ENCODE measurements at places on chromosomes 3 and 15.

- DNase-seq, result no peak
Observed at GRCh38 chr15:69578252-69578651, 125.6 kb downstream of the RPLP1 start.

DNA sequence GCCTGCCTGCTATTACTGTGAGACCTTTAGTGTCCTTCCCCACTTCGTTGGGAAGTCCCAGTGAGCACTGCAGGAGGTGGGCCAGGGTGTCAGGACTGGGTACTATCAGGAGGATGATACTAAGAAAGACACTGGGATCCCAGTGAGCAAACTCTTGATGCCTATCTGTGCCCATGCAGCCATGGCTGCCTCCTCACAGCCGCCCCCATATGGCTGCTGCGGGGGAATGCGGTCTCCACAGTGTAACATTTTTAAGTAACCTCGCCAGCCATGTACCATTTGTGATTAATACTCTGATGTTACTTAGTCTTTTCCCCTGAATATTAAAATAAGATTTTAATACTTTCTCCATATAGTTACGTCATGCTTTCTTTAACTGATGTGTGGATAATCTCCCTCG lies 312.2 kb downstream of the RYR3 start:
- no peak for DNase-seq

- DNase-seq, result no peak
Observed at GRCh38 chr3:149085828-149086231, 503 bp downstream of the HLTF start.

DNA sequence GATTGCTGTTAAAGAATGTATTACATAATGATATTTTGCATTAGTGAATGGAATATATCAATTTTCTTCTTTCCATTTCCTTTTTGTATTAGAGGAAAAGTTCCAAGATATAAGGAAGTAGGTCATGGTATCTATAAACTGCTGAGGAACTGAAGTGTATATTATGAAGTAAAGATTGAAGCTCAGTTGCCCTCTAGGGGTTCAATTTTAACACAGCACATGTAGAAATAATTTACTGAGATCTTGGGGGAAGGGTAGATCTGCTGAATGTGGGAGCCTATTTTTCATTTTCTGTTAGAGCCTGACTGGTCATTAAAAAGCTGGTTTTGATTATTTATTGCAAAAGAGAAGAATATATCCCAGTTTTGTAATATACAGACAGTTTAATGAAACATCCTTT lies 45.2 kb downstream of the CMC1 start:
- peak; percentile 15 for DNase-seq

DNA sequence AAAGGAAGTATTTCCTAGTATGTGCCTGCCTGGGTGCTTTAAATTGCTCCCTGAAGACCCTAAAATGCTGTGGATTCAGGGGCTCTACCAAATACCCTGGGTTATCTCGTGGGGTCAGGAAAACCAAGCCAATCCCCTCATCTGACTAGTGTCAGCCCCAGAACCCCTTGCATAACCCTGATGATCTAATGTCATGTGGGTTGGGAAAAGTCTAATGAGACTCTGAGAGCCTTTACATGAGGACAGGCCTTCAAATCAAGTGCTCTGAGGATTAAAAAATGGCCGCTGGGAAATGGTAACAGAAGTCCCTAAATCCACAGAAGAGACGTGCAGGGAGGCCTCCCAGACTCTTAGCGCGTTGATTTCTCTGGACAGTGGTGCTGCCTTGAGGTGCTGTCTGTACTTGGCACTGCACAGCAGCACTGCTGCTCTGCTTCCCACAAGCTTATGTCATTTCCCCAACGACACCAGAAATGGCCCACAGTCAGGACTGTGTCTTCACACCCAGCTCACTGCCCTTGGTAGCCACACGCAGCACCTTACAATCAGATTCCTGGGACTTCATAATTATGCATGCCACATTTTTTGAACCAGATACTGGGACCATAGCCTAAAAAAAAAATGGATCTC lies 16.6 kb downstream of the EIF4E3 start:
- no peak for DNase-seq

DNA sequence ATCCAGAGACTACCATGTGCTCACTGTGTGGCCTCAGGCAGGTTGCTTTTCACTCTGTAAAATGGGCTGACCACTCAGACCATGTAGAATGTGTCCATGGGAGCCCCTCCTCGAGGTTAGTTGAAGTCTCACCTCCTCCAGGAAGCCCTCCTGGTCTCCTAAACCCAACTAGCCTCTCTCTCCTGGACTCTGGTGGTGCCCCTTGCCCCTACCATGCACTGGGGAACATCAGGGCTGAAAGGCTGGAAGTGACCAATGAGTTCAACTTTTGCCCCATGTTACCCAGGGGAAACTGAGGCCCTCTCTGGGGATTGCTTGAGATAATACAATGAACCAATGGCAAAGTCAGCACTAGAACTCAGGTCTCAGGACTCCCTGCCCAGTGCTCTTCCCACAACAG lies 69.2 kb upstream of the SLC6A6 start:
- DNase-seq, result no peak

DNA sequence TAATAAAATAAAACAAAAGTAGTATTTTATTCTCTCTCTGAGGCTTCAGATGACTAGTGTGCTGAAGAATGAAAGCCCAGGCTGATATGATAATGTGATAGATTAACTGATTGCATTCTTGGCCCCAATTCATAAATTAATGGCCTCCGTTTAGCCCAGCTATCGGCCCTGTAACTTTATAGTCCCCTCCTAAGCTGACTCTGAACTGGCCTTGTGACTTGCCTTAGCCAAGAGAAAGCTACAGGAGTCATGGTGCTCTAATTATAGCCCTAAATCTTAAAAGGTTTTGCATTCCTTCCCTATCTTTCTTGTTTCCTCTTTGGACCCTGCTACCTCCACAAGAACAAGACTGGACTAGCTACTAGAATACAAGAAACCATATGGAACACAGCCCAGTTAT lies 123.2 kb upstream of the EPHA3 start:
- no peak for DNase-seq

DNA sequence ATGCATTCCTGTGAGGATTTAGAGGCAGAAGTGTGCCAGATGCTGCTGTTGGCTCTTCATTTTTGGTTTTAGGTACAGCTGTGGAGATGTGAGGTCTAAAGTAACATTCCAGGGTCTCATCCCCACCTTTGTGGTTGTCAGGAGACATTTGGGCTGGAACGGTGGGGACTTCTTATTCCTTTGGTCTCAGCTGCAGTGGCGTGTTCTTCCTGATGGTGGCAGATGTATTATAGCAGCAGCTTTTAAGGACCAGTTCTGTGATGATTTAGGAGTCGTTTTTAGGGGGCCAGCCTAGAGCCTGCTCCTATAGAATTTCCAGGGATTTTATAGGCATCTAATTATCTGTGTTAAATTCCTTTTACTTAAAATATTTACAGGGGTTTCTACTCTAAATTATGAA lies 221.0 kb upstream of the EOMES start:
- no peak for DNase-seq

DNA sequence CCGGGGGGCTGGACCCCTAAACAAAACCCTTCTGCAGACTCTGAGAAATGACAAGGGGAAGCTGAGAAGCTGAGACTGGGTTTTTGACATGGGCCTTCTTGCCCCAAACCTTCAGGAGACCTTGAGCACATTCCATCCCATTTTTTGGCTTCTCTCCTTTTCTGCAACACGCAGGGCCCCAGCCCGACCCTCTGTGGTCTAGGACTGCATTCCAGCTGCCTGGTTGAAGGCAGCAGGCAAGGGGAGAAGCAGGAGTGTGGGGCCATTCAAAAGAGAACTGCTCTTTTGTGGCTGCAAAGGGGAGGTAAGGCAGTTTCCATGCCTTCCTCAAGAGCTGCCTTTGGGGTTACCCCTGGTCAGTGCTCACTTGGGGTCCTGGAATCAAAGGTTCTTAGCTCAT lies 263.0 kb downstream of the TLE3 start:
- no peak for DNase-seq

DNA sequence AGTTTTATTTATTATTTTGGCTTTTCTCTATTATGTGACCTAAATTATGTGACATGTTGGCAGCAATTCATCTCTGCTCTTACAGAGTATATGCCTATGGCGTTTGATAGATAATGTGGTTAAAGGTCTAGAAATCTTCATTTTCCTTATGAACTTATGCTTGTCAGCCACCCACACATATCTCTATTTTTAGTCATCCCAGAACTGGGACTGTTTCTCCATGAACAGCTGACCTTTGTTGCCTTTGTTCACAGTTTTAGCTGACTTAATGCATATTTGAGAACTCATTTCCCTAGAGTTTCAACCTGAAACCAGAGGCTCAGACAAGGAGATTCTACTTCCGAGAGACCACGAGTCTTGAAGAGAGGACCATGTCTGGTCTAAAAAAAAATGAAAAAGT lies 176.5 kb downstream of the RAP2B start:
- DNase-seq, result no peak

- DNase-seq, result no peak
Observed at GRCh38 chr3:182861348-182861747, 68.0 kb downstream of the ATP11B start.

GRCh38 chr3:197737749-197738462 lies 1.2 kb upstream of the RUBCN start:
- no peak for DNase-seq

- DNase-seq, result no peak
Observed at GRCh38 chr3:186105543-186105942, 3.3 kb downstream of the ETV5 start.

- no peak for DNase-seq
Observed at GRCh38 chr3:58874795-58875194, 175.0 kb downstream of the CFAP20DC start.

- DNase-seq, result no peak
Observed at GRCh38 chr15:78929536-78930264, 15.1 kb downstream of the CTSH start.

DNA sequence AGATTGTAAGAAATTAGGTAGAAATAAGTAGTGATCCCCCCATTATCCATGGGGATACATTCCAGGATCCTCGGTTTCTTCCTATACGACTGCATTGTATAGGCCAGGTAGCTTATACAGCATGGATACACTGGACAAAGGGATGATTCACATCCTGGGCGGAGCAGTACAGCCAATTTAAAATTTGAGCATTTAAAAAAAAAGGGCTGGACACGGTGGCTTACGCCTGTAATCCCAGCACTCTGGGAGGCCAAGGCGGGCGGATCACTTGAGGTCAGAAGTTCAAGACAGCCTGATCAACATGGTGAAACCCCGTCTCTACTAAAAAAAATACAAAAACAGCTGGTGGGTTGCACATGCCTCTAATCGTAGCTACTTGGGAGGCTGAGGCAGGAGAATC lies 976 bp upstream of the ARGFX start:
- DNase-seq, result no peak

DNA sequence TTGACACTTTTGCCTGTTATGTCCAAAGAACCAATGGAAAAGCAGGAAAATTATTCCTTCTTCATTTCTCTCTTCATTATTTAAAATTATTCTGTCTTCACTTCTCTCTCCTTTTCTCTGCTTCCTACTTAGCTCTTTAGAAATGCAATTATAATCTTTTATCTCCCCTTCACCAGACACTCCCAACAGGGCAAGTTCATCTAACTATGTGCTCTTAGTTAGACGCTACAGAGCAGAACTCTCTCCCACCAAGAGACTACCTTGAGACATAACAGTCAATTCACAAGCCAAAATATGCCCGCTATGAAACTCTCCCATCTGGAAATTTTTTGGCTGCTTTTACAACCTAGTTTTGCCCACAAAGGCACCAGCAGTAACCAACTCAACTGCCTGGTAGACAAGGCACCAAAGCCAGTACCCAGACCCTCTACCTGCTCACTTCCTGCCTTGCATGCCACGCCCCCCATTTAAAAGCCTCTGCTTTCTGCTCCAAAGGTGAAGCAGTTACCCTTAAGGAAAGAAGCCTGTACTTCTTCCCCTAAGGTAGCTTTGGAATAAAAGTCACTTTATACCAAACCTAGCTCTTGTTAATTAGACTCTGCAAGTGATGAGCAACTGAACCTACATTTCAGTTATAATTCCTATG lies 28.1 kb downstream of the CCRL2 start:
- no peak for DNase-seq
